Large intestine (tissue), 12 donors: ENCODE measurements at places on chromosomes 7 and 10. TPM values are rescaled to one million over a fixed set of nuclear protein-coding genes. Genes with fewer than 3 reads are reported as not detected.

Gene OR9A2
- polyA plus RNA-seq, result not detected

Gene TUBB8
- polyA plus RNA-seq, result 0.81 TPM

Gene VIPR2
- polyA plus RNA-seq, result 1.4 TPM

Gene TEX36
- polyA plus RNA-seq, result 0.07 TPM

DNA sequence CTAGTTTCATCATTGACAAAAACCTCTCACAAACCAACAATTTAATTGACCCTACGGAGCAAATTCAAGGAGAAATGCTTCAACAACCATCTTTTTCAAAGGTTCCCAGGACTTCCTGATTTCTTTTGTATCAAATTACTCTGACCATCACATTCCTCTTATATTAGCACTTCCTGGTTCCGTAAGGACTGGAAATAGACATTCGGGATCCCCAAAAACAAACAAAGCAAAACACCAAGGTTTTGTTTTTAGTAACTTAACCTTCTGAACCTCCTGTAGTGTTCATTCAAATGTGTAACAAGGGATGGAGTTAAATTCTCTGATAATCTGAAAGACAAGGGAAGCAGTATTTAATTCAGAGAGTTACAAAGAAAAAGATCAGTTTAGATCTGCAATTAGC is 387.6 kb upstream of the NRP1 start:
- no peaks in the 10 kb centered on the region for H3K4me1 ChIP-seq
- H3K27me3 ChIP-seq, result no peaks in the 10 kb centered on the region
- H3K36me3 ChIP-seq, result no peaks in the 10 kb centered on the region
- no peak overlapping the region for H3K4me3 ChIP-seq
- no peak for DNase-seq

GRCh38 chr7:23712368-23713284 is 2.6 kb downstream of the STK31 start:
- no peak overlapping the region for H3K4me3 ChIP-seq
- H3K27me3 ChIP-seq, result no peaks in the 10 kb centered on the region
- no peak overlapping the region for H3K27ac ChIP-seq
- DNase-seq, result peak; percentile 28
- H3K36me3 ChIP-seq, result no peaks in the 10 kb centered on the region
- peaks cover 8% of the 10 kb centered on the region for H3K4me1 ChIP-seq

DNA sequence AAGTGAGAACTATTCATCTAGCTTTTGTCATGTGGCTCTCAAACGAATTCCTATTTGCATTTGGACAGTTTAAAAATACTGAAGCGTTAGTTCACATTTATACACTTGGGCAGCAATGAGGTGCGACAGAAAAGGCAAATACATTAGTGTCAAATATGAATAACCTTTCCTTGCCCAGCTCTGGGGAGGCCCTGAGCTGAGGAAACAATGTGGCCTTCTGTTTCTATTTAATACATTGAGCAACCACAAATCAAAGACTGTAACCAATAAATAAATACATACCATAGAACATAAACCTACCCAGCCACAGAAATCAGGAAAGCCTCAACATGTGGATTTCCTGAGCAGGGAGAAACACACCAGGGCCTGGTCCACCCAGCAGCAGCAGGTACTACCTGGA is 585.2 kb downstream of the PARD3 start:
- H3K27ac ChIP-seq, result no peak overlapping the region
- peaks cover 12% of the 10 kb centered on the region for H3K4me1 ChIP-seq
- H3K36me3 ChIP-seq, result no peaks in the 10 kb centered on the region
- H3K27me3 ChIP-seq, result no peaks in the 10 kb centered on the region
- DNase-seq, result no peak

GRCh38 chr7:1055956-1056784 is 11.8 kb downstream of the GPR146 start:
- no peak overlapping the region for H3K27ac ChIP-seq
- H3K4me1 ChIP-seq, result peaks cover 24% of the 10 kb centered on the region
- H3K36me3 ChIP-seq, result no peaks in the 10 kb centered on the region
- DNase-seq, result no peak
- H3K27me3 ChIP-seq, result peaks cover 6% of the 10 kb centered on the region
- no peak overlapping the region for H3K4me3 ChIP-seq

GRCh38 chr7:78780560-78780959 is 672.9 kb downstream of the MAGI2 start:
- no peak for DNase-seq
- no peak overlapping the region for H3K27ac ChIP-seq
- H3K4me3 ChIP-seq, result no peak overlapping the region
- no peaks in the 10 kb centered on the region for H3K4me1 ChIP-seq

- H3K4me3 ChIP-seq, result no peak overlapping the region
- H3K27ac ChIP-seq, result no peak overlapping the region
- no peaks in the 10 kb centered on the region for H3K36me3 ChIP-seq
- H3K27me3 ChIP-seq, result peaks cover 5% of the 10 kb centered on the region
These were observed 49.0 kb upstream of the LYZL1 start for GRCh38 chr10:29239569-29240472.

GRCh38 chr10:120588311-120588710 is 131.3 kb downstream of the PLPP4 start:
- no peaks in the 10 kb centered on the region for H3K27me3 ChIP-seq
- DNase-seq, result no peak
- no peaks in the 10 kb centered on the region for H3K4me1 ChIP-seq
- no peak overlapping the region for H3K4me3 ChIP-seq
- no peaks in the 10 kb centered on the region for H3K36me3 ChIP-seq

GRCh38 chr7:2271273-2272026 is 29.4 kb downstream of the NUDT1 start:
- peaks cover 17% of the 10 kb centered on the region for H3K4me1 ChIP-seq
- H3K27ac ChIP-seq, result no peak overlapping the region
- H3K27me3 ChIP-seq, result no peaks in the 10 kb centered on the region
- DNase-seq, result no peak
- H3K4me3 ChIP-seq, result no peak overlapping the region

- peaks cover 4% of the 10 kb centered on the region for H3K36me3 ChIP-seq
- no peaks in the 10 kb centered on the region for H3K27me3 ChIP-seq
- H3K27ac ChIP-seq, result no peak overlapping the region
These were observed 8.2 kb downstream of the MINDY3 start for GRCh38 chr10:15852111-15852557.
